ENCODE measurements at places on chromosomes 7 and 10.

GRCh38 chr7:123327661-123328060 is 127.9 kb upstream of the SLC13A1 start:
- DNase-seq: no peak

DNA sequence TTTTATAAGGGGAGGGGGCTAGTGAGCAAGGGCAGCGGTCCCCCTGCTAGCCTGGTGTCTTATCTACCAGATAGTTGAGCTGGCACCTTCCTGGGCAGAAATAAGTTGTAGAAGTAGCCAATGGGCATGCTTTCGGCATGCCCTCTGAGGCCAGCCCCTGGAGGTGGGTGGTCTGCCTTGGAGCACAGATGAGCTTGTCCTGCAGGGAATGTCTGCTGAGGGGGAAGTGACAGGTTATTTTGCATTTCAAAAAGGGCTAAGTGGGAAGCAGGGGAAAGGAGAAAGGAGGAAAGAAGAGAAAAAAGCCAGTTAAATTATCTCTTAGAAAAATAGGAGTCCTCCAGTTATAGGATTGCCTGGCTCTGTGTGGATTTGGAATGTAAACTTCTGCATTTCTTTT is 88.9 kb downstream of the GPR26 start:
- DNase-seq: no peak

GRCh38 chr7:10934292-10934691 is 39.4 kb upstream of the PHF14 start:
- DNase-seq: no peak

DNA sequence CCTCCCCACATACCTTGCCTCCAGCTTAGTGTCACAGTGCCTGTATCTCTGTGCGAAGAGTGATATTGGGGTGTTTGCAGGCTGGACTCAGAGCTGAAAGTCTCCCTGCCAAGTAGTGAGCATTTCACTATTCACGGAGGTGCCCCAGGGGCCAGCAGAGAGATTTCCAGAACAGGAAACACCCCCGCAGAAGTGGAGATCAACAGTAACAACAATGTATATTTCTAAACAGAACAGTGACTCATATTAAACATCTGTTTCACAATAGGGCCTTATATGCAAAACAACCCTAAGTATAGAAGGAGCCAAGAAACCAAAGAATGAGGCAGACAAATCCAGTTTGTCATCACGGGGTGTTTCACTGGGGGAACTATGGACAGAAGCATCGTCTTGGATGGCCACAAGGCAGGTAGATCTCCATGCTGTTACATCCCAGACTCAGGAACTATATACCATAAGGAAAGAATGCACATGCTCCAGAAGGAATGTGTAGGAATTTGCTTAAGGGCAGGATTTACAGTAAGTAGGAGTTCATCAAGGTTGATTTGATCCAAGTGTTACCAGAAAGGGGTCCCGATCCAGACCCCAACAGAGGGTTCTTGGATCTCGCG is 29.3 kb upstream of the CCL24 start:
- DNase-seq: no peak

- no peak for DNase-seq
Observed at GRCh38 chr10:59335497-59335896, 26.9 kb downstream of the FAM13C start.

GRCh38 chr10:13848520-13849445 is 262.0 kb downstream of the PRPF18 start:
- DNase-seq: no peak

DNA sequence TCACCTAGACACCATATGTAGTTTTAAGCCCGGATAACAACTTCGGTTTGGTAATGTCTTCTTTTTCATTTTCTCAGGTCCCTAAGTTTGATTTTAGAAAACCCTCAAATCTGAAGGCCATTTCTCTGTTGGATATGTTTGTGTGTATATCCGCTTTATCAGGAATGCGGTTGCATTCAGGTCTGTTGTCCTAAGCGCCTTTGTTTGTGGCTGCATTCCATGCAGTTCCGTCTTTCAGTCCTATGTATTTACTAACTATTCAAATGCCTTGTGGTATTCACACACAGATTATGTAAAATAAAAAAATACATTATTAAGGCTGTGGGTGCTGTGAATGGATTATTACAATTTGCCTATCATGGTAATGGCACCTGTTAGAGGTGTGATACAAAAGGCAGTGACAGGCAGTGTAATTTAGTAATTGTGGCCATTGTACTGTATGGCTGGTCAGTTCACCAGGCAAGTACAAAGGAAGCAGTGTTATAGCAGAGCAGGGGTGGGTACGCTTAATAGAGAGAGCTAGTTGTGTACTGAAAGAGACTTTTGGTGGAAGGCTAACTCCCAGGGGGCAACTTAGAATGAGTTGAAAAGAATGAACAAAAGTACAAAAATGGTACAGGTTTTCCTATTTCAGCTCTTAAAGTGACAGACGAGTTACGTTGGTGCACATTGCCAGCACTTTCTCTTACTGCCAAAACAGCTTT is 136.4 kb downstream of the VTI1A start:
- no peak for DNase-seq

GRCh38 chr7:23471106-23471859 is 992 bp upstream of the IGF2BP3 start:
- DNase-seq: no peak

DNA sequence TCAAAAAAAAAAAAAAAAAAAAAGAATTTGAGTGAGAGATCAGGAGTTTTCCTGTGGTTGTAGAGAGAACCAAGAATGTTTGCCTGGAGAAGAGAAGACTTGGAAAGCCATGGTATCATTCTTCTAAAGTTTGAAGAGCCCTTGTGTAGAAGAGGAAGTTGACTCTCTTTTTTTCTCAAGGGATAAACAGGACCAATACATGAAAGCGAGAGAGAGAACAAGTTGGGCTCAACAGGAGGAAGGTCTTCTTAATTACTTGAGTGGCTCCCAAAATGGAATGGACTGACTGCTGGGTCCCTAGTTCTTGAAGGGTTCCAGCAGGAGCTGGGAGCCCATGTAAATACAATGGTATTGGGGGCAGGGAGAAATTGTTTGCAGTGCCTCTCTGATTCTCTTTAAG is 173.3 kb upstream of the ADO start:
- no peak for DNase-seq

- DNase-seq: no peak
Observed at GRCh38 chr7:22387583-22387982, 30.6 kb upstream of the RAPGEF5 start.

- DNase-seq: no peak
Observed at GRCh38 chr7:20561466-20561865, 54.0 kb upstream of the ABCB5 start.

- DNase-seq: no peak
Observed at GRCh38 chr7:144720149-144720548, 115.7 kb downstream of the TPK1 start.

- DNase-seq: no peak
Observed at GRCh38 chr7:1291845-1292765, 59.4 kb downstream of the UNCX start.

- DNase-seq: no peak
Observed at GRCh38 chr10:116331815-116332214, 7.6 kb downstream of the CCDC172 start.

- no peak for DNase-seq
Observed at GRCh38 chr7:112596260-112596659, 115.5 kb downstream of the LSMEM1 start.

DNA sequence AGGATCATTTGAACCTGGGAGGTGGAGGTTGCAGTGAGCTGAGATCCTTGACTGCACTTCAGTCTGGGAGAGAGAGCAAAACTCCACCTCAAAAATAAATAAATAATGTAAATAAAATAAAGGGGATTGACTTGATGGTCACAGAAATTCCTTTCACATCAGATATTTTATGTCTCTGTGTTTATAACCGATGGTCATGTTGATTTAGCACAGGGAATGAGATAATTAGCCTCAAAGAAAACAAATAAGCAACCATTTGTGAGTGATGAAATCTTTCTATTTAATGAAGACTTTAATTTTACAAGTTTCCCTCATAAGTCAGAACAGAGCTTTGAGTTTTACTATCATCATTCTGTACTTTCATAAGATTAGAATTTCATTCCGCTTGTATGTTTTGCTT is 64.8 kb upstream of the NUPR2 start:
- DNase-seq: no peak

DNA sequence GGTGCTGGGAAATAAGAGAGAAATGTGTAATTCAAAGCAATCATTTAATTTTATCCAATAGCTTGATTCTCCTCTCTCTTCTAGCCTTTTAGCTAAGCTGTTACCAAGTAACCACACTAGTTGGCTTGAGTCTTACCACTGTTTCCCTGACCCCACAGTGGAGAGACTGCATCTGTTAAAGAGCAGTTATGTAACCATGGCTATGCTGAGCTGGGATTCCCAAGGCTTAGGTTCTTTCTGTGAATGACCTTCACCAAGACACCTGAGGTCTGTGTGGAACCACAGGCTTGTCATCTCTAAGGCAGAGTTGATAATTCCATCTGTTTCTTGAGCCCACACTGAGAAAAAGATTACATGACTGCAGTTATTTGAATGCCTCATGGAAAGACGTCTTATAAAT is 47.7 kb upstream of the ATRNL1 start:
- no peak for DNase-seq

DNA sequence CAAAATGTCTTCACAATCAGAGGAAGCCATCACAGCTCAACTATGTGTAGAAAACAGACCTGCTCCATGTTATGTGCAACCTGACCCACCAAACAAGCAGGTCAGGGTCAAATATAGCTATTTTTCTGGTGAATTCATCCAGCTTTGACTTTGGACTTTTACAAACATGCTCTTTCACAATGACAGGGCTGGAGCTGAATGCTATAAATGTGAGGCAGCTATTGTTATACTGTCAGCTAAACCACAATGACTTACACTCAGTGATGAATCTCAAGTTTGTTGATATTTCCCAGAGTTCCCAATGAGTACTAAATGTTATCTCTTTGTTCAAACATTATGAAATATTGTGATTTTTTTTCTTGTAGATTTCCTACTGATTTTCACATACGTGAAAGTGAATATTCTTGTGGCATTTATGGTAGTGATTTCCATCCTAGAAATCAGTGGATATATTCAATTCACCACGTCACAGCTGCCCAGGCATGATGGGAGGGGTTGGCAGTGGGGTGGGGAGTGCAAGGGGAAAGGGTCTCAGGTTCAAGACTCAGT is 2.5 kb upstream of the ITIH2 start:
- no peak for DNase-seq
